ENCODE measurements at places on chromosomes 16 and 17.

DNA sequence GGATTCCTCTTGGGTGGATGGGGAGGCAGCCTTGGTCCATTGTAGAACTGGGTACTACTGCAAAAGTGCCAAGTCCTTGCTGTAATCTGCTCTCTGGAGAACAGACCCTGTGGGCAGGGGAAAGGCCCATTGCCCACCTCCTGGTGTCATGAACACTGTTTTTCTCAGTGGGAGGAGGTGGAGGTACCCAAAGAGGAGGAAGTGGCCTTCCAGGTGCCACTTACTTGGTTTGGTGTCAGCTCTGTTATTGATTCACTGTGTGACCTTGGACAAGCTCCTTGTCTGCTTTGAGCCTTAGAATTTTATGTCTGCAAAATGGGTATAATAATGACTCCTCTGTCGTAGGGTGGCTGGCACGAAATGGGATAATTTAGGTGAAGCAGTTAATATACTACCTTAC, 55.8 kb downstream of the PLCG2 start:
- DNase-seq: no peak

- DNase-seq: no peak
These were observed 62.2 kb upstream of the CHMP6 start for GRCh38 chr17:80929449-80929848.

GRCh38 chr17:2656283-2656682, 55.3 kb downstream of the CLUH start:
- DNase-seq: no peak

GRCh38 chr16:30541502-30542329, 7.1 kb upstream of the ZNF747 start:
- no peak for DNase-seq

- no peak for DNase-seq
These were observed 447.9 kb downstream of the HAPSTR1 start for GRCh38 chr16:9539346-9539745.

Data from CD4-positive, alpha-beta T cell treated with Interleukin-17A for 4 hours (primary cell).